A549 treated with Hydrocortisone at 1 μM for 4 hours (cell line): ENCODE measurements at places on chromosomes 4 and X. TPM values are rescaled to one million over a fixed set of nuclear protein-coding genes. Genes with fewer than 3 reads are reported as not detected.

CT45A2 gene
- total RNA-seq = 0.10 TPM in 1 of 5 replicates, not detected in the others

PPEF2 gene
- total RNA-seq = not detected in 5 replicates

CLTRN gene
- total RNA-seq = 0.65 to 0.86 TPM (median 0.81 TPM) in 5 replicates

AFM gene
- total RNA-seq = not detected in 5 replicates

FAM149A gene
- total RNA-seq = 1.1 to 1.6 TPM (median 1.3 TPM) in 5 replicates

EMCN gene
- not detected in 5 replicates for total RNA-seq

NR0B1 gene
- 16.5 to 33.7 TPM (median 21.7 TPM) in 5 replicates for total RNA-seq

AKAP14 gene
- total RNA-seq = not detected in 5 replicates

BGN gene
- total RNA-seq = not detected in 5 replicates

WNK3 gene
- 0.01 to 0.08 TPM (median 0.05 TPM) in 5 replicates for total RNA-seq

ARAP2 gene
- 0.36 to 0.77 TPM (median 0.41 TPM) in 5 replicates for total RNA-seq

AFP gene
- 1.5 to 4.3 TPM (median 2.3 TPM) in 5 replicates for total RNA-seq

PRKG2 gene
- total RNA-seq = 0.37 to 1.1 TPM (median 0.81 TPM) in 5 replicates

GLOD5 gene
- not detected in 5 replicates for total RNA-seq
